Activated T-cell treated with anti-CD3 and anti-CD28 coated beads, Interleukin-2, amount 50 U/mL, for 72 hours (primary cell): ENCODE measurements at places on chromosomes 12 and 14. TPM values are rescaled to one million over a fixed set of nuclear protein-coding genes. Genes with fewer than 3 reads are reported as not detected.

GRCh38 chr12:56476972-56477432, 8.6 kb downstream of the SPRYD4 start:
- no peak for DNase-seq

DNA sequence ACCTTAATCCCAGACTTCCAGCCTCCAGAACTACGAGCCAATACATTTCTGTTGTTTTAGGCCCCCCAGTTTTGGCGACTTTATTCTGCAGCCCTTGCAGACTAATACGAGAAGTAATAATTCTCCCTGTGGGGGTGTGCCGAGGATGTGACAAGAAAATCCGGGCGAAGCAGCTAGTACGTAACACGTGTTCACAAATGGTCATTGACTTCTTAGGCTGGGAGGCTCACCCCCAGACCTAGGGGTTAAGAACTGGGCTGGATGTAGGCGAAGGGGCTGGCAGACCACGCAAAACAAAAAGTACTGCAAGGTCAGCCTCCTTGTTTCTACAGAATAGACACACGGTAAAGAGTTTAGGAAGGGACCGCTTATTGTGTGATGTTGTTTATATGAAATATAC, 69.8 kb upstream of the ESRRB start:
- DNase-seq: no peak

- no peak for DNase-seq
These were observed 1.0 kb downstream of the SLC6A12 start for GRCh38 chr12:212715-213526.

DNA sequence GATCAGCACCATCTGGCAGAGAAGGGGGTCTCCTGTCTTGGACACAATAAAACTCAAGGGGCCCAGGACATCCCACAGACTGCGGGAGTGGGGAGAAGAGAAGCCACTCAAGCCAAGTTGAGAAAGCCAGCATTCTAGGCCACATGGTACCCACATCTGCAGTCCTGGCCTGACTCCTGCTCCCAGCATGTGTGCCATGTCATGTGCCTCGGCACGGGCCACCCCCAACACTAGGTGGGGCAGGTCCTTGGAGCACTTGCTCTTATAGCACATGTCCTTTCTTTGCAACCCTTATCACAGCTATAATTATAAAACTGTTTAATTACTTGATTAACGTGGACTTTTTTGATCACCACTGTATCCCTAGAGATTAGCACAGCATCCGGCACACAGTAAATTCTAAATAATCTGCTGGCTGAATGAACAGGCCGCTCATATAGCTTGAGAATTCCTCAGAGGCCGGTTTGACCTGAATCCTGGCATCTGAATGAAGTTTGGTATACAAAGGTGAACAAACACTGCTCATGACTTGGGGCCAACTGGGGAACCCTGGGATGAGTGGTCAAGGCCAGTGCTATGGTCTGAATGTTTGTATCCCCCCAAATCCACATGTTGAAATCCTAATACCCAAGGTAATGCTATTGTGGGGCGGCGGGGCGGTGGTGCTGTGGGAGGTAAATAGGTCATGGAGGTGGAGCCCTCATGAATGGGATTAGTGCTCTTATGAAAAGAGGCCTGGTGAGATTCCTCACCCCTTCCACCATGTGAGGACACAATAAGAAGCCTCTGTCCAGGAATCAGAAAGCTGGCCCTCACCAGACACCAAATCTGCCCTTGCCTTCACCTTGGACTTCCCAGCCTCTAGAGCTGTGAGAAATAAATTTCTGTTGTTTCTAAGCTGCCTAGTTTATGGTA, 6.6 kb downstream of the NCKAP5L start:
- DNase-seq: no peak

Gene KRT80
- total RNA-seq: not detected

Gene PCK2
- total RNA-seq: 161 TPM
